ENCODE measurements at places on chromosomes 2 and 18.

GRCh38 chr2:201349601-201350000 is 7.5 kb downstream of the FLACC1 start:
- no peak for DNase-seq

DNA sequence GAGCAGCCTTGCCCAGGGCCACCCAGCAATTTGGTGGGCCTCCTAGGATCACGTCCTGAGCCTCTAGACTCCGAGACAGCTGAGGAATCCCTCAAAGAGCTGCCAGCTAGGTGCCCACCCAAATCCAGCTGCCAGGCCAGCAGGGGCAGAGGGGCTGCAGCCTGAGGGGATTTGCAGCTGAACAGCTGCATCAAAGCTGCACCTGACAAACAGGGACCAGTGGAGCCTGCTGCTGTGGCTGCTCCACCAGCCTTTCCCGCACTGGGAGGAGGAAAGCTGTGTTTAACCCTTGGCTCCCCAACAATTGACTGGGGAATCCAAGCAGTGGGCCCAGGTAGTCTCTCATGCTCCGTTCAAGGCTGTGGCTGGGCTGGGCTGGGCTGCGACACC is 8.2 kb downstream of the ADRA2B start:
- DNase-seq = no peak

DNA sequence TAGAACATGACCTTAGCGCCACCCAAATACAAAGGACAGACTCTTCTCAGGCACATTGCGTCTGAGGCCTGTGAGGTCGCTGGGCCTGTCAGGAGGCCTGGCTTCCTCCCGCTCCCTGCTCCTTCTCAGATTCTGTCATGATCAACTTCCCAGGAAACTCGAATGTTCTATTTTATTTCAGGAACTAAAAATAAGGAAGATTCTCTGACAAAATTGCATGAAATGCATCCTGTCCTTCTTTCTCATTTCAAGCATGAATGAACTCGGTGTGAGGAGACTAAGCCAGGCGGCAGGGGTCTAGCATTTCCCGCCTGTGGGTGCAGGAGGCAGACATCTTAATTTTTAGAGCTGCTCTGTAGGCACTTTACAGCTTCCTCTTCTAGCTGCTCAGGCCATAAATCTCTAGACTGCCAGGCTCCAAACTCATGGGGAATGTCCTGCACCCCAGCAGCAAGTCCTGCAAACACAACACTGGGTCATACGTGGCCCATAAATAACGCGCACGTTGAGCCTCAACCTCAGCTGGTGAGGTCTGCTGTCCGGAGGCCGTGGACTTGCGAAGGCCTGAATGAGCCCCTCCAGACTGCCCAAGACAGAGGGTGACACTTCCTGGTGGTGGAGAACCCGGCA is 109.7 kb upstream of the ZNF236 start:
- DNase-seq = no peak

- DNase-seq = no peak
Measured at GRCh38 chr2:173998386-173998785, 33.2 kb upstream of the SP3 start.

GRCh38 chr18:76486574-76486973 is 8.5 kb downstream of the ZNF516 start:
- no peak for DNase-seq

GRCh38 chr18:61335684-61336555 is 2.7 kb downstream of the CDH20 start:
- no peak for DNase-seq

- DNase-seq = no peak
Measured at GRCh38 chr2:62292190-62292589, 96.3 kb downstream of the B3GNT2 start.

DNA sequence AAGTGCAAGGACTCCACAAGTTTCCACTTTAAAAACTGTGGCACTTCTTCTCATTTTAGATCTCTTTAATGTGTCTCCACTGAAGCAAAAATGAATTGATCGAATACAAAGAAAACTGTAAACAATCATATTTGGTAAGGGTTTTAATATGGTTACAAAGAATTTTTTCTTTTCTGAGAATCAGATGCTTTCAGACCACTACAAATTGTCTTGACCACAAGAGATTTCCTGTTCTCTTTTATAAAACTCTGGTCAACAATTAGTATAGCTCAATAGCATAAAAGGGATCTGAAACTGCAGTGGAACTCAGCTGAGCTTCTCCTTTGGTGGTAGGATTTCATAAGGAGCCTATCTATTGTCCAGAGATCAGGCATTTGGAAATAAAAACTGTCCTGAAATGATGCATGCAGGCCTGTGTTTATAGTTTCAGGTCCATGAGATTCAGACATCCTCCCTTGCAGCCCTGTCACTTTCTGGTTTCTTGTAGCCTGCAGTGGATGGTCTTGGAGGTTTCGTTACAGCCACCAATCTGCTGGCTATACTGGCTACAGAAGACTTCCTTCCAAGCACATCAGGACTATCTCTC is 120.0 kb downstream of the DOCK10 start:
- no peak for DNase-seq

- DNase-seq = no peak
Measured at GRCh38 chr18:22282311-22283115, 113.1 kb downstream of the GATA6 start.

DNA sequence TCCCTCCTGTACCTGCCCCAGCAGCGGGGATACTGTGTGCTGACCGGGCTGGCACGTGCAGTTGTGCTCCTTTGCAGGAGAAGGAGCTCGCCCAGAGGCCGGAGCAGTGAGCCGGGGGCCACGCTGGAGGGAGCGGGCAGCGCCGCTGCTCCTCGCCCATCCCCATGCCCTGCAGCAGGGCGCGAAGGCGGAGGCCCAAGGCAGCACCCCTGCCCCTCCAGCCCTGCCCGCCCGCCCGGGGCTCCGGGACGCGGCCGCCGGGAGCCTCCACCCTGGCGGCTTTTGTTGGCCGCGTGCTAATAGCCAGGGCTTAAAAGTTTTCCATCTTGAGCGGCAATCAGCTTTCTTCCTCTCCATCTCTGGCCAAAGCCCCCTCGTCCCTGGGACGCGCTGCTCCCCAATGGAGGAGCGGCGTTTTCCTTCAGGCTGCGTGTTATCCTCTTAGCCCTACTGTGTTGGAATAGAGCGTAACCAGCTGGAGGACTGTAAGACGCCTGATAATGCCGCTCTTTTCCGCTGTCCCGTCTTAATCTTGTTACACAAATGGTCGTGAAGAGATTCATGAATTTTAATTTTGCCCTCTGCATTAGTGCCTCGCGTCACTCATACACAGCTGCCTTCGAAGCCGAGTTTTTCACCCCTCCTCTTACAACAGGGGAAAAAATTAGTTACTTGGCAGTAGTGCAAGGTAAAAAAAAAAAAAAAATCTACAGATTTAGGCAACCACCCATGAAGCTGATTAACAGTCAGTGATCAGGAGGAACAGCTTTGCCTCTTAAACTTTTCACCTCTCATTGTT is 172.9 kb upstream of the SIX3 start:
- no peak for DNase-seq

Measured in right forelimb (tissue), 1 donor.